ENCODE measurements at places on chromosomes 7 and 10. TPM values are rescaled to one million over a fixed set of nuclear protein-coding genes. Genes with fewer than 3 reads are reported as not detected.

C10orf53 gene
- not detected for polyA plus RNA-seq

GDI2 gene
- polyA plus RNA-seq = 239 TPM

VGF gene
- polyA plus RNA-seq = not detected

- DNase-seq = peak; percentile 67
Observed at GRCh38 chr7:111413739-111414138, 148.6 kb downstream of the IMMP2L start.

- peak; percentile 81 for DNase-seq
Observed at GRCh38 chr7:55044791-55045190, 26.0 kb downstream of the EGFR start.

- DNase-seq = peak; percentile 51
Observed at GRCh38 chr7:55970978-55971377, 6.6 kb downstream of the NIPSNAP2 start.

DNA sequence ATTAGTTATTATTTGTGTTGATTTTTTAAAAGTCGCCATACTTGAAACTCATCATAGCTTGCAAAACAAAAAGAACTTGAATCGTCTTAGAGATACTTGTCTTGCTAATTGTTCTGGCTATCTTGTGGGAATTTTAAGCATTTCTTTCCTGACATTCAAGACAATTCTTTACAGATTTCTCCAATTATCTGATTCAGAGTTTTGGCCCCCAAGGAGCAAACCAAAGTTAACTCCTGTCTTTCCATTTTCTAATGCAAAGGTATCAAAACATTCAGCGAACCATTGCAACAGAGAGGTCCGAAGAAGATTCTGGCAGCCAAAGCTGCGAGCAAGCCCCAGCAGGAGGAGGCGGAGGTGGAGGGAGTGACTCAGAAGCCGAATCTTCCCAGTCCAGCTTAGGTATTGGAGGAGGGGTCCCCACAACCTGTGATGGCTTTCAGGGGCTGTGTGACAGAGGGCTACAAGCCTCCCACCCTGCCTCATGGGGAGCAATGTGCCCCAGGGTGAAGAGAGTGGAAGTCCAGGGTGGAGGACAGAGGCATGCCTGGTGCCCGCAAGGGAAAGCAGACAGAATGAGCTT, 119.4 kb upstream of the STK17A start:
- DNase-seq = no peak

Measured in muscle of leg (tissue), 16 donors.